Epithelial cell of proximal tubule (primary cell): ENCODE measurements at places on chromosomes 2 and 18.
A peak's percentile ranks its signal among the peaks of the same experiment; 100 is the strongest.

DNA sequence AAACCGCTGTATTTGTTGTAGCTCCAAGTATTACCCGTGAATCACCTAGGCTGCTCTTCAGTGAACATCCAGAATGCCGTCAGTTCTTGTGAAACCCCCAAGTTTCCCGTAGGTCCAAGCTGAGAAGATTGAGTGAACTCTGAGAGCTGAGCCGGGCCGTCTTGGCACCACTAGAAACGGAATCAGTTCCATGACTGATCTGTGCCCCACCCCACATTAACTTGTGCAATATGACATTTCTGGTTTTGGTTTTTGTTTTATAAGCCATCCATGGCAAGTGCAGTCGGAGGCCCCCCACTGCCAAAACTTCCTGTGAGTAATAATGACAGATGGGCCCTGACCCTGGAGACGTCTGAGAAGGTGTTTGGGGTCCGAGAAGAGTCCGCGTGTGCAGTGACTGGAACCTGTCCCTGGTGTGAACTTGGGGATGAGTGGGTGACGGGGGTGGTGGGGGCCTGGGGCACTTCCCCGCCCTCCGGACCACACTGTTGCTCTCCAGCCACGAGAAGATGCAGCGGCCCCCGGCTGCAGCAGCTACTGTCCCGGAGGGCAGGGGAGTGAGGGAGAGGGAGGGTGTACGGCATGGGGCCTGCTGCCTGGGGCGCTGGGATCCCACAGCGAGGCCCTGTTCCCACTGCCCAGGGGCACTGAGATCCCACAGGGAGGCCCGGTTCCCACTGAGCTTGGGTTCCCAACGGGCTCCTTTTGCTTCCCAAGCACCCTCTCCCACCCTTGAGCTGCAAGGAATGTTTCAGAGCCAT, 26.5 kb downstream of the NFATC1 start:
- no peak for DNase-seq

DNA sequence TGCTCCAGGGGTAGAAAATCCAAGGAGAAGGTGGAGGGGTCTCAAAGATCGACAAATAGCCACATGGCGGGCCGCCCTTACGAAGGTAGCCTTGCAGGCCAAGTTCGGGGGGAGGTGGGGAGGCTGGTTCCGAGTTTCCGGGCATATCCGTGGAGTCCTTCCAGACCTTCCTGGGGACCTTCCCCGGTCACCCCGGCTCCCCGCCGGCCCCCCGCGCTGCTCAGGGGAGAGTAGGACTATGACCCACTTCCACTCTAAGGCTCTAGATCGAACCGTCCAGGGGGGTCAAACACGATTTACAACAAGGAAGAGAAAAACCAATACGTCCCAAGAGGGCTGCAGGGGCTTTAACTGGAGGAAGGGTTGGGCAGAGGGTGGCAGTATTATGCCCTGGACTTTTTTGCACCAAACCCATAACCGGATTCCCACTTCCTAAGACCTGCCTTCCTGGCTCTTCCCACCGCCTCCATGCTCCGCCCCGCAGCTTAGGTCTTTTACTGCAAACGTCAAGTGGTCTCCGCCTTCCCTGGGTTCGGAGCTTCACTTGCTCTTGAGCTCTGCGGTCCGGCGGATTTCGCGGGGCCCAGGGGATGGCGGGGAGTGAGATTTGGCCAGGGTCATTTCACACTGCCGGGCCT, 779 bp upstream of the LYPD6 start:
- DNase-seq, result peak; percentile 12

DNA sequence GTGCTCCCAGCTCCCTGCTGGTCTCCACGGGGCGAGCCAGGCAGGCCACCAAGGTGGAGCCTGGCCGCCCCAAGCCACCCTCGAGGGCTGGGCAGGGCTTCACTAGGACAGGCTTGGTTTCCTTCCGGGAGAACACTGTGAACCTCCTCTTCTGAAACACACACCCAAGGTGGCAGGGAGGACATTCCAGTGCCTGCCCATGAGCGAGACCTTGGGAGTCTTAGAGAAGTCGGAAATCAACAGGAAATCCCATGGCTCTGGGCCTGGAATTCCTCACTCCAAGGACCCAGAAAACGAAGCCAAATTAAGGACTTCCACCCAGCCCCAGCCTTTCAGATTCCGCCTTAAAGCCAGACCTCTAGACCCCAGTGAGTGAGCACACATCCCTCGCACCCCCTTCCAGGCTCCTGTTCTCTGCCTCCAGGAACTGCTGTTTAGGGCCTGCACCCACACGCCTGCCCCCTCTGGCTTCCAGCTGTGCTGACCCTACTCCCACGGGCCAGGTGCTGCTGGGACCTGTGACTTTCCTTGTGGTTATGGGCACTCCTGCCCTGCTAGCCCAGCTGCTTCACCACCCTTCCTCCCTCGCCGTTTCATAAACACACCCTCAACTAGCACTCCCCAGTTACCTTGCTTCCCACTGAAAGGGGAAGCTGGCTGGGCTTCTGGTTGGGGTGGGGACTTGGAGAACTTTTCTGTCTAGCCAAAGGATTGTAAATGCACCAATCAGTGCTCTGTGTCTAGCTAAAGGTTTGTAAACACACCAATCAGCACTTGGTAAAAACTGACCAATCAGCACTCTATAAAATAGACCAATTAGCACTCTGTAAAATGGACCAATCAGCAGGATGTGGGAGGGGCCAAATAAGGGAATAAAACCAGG, 13.7 kb downstream of the GPR17 start:
- DNase-seq, result no peak

GRCh38 chr2:172223601-172224054, 120.9 kb upstream of the DLX2 start:
- DNase-seq, result no peak

GRCh38 chr2:61419129-61419528, 51.8 kb downstream of the USP34 start:
- no peak for DNase-seq

GRCh38 chr2:198961547-198961946, 496.2 kb downstream of the SATB2 start:
- no peak for DNase-seq

- no peak for DNase-seq
Measured at GRCh38 chr2:201148434-201148990, 32.5 kb downstream of the CFLAR start.

DNA sequence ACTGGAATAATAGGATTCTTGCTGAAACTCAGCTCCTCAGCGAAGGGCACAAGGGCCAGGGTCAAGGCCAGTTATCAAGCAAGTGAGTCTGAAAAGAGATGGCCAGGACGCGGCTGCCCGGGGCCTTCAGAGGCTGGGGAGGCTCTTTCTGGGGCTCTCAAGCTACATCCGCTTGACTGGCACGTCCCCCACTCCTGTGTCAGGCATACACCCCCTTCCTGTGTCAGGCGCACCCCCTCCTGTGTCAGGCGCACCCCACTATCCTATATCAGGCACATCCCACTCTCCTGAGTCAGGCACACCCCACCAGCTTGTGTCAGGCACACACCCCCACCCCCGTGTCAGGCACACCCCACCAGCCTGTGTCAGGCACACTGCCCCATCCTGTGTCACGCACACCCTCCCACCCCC, 91.8 kb downstream of the TPO start:
- DNase-seq, result no peak

DNA sequence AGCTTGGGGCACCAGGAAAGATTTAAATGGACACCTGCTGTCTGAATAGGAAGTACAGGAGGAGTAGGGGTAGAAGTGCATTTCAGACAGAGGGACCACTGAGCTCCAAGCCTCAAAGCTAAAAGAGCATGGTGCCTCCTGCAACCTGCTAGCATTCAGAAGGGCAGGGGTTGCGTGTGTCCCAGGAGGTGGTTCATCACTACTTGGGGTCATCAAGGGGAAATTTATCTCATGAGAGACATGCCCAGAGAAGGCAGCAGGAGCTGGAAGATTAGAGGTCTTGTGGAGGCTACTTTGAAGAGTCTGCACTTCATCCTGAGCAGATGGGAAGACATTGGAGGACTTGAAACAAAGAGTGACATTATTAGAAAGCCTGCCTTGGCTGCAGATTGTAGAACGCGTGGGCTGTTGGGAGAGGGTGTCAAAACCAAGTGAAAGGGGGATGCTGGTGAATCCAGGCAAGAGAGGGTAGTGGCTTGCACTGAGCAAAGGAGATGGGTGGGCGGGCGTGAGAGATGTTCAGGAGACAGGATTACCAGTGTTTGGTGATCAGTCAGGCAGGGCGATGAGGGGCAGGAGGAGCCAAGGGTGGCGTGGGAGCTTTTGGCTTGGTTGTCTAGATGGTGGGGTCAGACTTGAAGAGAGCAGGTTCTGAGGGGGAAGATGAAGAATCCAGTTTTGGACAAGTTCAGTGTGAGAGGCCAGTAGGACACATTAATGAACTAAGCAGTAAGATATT, 154.0 kb downstream of the DYSF start:
- DNase-seq, result no peak

- DNase-seq, result no peak
Measured at GRCh38 chr18:11866764-11867163, 15.6 kb downstream of the CHMP1B start.

- no peak for DNase-seq
Measured at GRCh38 chr2:194363295-194363694, 1293.7 kb upstream of the SLC39A10 start.

GRCh38 chr2:147657086-147658000, 187.5 kb upstream of the ACVR2A start:
- no peak for DNase-seq

DNA sequence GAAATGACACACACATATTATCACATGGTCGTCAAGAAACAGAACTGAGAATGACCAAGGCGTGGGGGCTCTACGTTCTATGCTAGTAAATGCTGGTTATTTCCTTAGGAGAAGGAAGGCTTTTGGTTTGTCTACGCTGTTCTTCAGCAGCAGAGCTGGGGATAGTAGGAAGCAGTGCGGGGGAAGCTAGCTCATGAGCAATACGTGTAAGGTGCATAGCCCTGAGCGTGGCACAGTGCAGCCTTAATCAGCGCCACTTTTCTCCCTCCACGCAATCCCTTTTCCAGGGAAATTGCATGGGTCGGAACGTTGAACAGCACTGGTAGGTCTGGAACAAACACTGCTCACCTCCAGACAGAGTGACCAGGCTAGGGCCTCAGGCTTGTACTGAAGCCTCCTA, 199.6 kb upstream of the FBXO11 start:
- DNase-seq, result no peak

DNA sequence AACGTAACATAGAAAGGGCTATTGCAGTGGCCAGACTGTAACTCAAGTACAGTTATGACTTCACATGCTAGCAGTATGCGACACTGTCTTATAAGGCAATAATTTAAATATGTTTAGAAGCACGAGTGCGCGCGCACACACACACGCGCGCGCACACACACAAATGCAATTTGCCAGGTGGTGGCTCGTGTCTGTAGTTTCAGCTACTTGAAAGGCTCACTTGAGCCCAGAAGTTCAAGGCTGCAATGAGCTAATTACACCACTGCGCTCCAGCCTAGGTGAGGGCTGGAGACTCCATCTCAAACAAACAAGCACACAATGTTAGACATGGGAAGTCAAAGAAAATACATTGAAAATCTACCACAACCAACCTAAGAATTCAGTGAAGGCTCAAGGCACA, 103.7 kb downstream of the USP34 start:
- DNase-seq, result no peak

DNA sequence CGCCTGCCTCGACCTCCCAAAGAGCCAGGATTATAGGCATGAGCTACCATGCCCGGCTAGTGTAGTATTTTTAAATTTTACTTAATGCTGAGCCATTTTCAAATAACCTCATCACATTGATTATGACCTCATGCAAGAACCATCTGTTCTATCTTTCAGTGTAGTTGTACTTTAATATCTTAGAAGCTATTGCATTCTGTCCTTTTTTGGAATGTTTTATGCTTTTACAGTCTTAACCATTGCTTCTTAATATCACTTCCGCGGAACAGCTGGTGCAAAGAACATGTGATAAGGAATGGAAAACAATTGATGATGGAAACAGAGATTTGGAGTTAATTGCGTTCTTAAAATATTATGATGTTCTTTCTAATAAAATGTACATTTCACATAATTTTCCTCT, 2.7 kb downstream of the GEN1 start:
- DNase-seq, result no peak

- no peak for DNase-seq
Measured at GRCh38 chr2:239293775-239294430, 106.9 kb downstream of the HDAC4 start.

DNA sequence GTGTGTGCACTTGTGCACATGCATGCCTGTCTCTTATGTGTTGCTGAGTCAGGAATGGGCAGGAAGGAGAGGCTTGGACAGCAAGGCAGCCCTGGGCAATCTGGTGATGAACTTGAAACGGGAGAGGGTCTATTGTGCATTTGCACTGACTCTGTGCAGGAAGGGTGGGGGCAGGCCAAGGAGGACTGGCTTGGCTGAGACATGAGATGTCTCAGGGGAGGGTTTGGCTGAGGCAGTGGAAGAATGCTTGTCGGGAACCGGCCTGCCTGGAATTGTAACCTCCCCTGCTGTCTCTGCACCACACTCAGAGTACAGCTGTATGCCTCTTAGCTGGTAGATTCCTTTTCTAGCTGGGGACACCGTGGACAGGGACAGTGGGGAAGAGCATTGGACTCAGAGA, 176.1 kb upstream of the TNP1 start:
- DNase-seq, result no peak

- DNase-seq, result no peak
Measured at GRCh38 chr2:37274359-37274965, 43.0 kb downstream of the NDUFAF7 start.

DNA sequence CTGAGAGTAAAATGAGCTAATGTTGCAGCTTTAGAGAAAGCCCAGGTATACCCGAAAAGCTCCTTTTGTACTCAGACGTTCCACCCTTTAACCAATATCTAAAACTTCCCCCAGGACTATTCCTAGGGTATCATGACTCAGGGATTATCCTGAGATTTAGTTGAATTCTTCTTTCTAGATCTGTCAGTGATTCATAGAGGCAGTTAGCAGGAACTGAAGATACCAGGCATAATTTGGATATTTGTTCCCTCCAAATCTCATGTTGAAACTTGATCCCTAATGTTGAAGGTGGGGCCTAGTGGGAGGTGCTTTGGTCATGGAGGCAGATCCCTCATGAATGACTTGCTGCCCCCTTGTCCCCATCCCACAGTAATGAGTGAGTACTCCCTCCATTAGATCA, 161.2 kb upstream of the LRP1B start:
- no peak for DNase-seq

DNA sequence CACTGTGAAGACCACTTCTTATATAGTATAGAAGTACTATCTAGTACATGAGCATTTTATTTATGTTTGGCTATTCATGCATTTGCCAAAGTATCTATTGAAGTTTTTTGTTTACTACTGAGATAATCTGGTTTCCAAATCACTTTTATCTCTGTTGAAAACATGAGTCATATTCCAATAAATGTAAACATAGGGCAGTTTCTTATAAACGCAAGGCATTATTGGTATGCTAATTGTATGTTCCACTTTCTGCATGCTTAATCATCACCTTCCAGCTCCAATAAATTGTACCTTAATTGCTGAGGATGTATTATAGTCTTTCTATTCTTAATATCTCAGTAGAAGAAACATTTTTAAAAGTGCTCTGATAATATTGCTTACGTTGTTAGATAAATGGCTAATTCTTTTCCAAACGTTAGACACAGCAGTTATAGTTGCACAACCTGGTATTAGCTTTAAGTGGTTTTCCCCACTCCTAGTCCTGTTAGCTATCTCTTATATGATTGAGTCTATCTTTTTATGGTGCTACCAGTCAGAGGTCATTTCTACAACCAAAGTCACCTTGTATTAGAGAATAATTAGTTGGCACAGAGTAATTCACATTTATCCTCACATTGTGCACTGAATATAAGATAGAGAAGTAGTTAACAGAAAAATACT, 17.2 kb downstream of the ITGA4 start:
- no peak for DNase-seq

GRCh38 chr2:134466141-134466540, 212.3 kb downstream of the MGAT5 start:
- DNase-seq, result no peak
